ENCODE measurements at places on chromosomes 2 and 18.

GRCh38 chr2:15272942-15273341 is 288.2 kb downstream of the NBAS start:
- DNase-seq, result no peak

DNA sequence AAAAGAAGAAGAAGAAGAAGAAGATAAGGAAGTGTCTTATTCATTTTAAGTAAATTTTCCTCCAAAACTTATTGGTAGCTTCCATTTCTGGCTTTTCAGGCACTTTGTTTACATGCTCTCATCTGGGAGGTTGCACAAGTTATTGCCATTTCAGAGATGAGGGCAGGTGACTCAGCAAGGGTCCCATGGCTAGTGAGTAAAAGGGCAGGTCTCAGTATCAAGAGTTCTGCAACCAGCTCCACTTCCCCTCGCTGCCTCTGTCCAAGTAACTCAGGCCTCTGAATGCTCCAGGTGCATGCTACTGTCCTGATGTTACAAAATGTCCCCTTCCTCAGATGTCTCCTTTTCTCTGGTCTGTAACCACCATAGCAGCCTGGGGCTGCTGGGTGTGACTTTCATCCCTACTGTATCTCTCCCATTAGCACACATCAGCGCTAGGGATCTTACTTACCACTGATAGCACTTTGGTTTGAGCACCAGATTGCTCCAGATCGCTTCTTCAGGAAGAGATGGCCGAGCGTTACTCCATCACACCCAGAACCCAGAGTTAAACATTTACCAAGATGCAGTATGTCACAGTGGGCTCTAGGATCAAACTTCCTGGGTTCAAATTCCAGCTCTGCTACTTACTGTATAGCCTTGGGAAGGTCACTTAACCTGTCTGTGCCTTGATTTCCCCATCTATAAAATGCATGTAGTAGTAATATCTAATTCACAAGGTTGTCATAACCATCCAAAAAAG is 57.4 kb upstream of the LAPTM4A start:
- DNase-seq, result no peak

- DNase-seq, result no peak
Observed at GRCh38 chr2:127927384-127927783, 41.6 kb upstream of the AMMECR1L start.

DNA sequence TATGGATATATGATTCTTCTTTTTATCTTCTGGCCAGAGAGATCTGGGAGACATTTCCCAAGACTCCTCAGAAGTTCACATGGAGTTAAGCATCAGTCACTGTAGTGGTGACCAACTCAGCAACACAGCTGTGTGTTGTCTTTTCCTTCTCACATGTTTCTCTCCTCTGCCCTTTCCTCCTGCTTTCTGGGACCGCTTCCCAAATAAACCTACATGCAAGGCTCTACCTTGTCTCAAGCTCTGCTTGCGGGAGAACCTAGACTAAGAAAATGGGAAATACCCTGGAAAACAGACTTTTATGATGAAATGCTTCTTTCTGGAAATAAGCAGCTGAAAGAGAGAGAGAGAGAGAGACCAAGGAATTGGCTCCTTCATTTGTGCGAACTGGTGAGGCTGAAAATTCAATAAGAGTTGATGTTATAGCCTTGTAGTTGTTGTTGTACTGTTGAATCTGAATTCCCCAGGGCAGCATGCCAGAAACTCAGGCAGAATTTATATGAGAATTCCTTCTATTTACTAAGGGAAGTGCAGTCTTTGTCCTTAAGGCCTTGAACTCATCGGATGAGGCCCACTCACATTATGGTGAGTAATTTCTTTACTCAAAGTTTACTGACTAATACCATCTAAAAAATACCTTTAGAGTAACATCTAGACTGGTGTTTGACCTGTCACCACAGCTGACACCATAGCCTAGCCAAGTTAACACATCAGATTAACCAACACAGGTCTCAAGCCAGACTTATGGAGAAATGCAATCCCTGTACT is 22.7 kb upstream of the DSC1 start:
- peak; percentile 38 for DNase-seq

GRCh38 chr2:157874997-157875640 is 1.0 kb downstream of the ACVR1 start:
- DNase-seq, result peak; percentile 7

- peak; percentile 92 for DNase-seq
Observed at GRCh38 chr2:177169810-177170514, 42.6 kb upstream of the HNRNPA3 start.

DNA sequence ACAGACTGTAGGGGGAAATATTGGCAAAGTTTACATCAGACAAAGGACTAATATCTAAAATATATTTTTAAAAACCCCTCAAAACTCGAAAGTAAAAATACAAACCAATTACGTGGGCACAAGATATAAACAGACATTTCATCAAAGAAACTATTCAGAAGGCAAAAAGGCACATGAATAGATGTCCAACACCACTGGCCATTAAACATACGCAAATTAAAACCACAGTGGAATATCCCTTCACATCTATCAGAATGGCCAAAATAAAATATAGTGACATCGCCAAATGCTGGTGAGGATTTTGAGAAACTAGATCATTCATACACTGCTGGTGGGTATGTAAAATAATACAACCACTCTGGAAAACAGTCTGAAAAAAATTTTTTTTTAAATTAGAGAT is 30.6 kb upstream of the PAPOLG start:
- DNase-seq, result no peak

- DNase-seq, result no peak
Observed at GRCh38 chr18:28284132-28284531, 107.2 kb upstream of the CDH2 start.

- DNase-seq, result no peak
Observed at GRCh38 chr18:25332002-25332401, 20.0 kb downstream of the ZNF521 start.

GRCh38 chr2:232330068-232330999 is 48.2 kb upstream of the ALPP start:
- peak; percentile 46 for DNase-seq

GRCh38 chr2:105005181-105005951 is 32.5 kb upstream of the MRPS9 start:
- peak; percentile 50 for DNase-seq

- DNase-seq, result no peak
Observed at GRCh38 chr2:69097891-69098655, 85.1 kb downstream of the ANTXR1 start.

- no peak for DNase-seq
Observed at GRCh38 chr2:205902041-205902899, 183.7 kb downstream of the INO80D start.

- DNase-seq, result no peak
Observed at GRCh38 chr2:42172020-42172419, 2.9 kb downstream of the EML4 start.

DNA sequence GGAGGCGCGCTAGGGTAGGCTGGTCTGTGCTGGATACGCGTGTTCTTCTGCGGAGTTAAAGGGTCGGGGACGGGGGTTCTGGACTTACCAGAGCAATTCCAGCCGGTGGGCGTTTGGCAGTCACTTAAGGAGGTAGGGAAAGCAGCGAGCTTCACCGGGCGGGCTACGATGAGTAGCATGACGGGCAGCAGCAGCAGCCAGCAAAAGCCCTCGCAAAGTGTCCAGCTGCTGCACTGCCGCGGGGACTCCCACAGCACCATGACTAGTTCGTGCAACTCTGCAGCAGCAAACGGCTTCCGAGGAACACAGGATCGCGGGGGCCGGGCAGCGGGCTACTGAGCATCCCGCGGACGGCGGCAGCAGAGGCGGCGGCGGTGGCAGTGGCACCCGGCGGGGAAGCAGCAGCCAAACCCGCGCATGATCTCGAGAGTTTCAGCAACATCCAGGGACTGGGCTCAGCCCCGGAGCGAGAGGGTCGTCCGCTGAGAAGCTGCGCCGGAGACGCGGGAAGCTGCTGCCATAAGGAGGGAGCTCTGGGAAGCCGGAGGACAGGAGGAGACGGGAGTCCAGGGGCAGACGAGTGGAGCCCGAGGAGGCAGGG is 368 bp downstream of the TMEFF2 start:
- DNase-seq, result no peak

GRCh38 chr2:159457589-159457988 is 158.8 kb downstream of the BAZ2B start:
- no peak for DNase-seq

- DNase-seq, result peak; percentile 72
Observed at GRCh38 chr2:218387369-218388194, 5.5 kb downstream of the SLC11A1 start.

- DNase-seq, result no peak
Observed at GRCh38 chr2:44692821-44693220, 248.7 kb upstream of the SIX3 start.

DNA sequence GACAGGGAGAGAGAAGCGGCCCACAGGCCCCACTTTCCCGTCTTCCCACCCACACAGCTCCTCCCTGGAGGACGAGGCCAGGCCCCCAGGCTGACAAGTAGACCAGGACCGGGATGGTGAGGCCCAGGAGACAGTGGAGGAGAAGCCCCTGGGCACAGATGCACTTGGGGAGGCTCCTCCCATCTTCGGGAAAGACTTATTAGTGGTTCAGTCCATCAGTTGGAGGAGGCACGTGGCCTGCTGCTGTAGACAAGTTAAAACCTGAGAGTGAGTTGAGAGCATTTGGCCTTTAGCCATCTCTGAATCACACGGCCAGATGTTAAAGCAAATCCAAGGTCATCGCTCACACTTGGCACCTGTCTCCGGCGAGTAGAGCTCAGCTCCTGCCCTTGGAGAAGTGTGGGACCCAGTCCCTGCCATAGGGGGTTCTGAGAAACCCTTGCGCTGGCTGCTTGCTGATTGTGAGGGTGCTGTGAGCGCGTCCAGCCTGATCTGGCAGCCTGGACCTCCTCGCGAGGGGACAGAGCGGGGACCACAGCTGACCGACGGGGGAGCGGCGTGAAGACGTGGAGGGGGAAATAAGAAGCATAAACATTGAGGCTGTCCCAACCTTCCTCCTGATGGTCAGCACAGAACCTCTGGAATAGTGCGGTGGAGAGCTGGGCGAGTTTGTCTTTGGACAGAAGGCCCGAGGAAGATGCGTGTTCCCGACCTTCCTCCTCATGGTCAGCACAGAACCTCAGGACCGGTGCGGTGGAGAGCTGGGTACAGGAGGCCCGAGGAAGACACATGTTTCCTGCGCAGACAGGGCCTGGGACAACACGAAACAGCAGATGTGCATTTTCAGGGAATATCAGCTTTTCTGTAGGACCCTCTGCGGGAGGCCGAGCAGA is 24.7 kb upstream of the ALLC start:
- no peak for DNase-seq

DNA sequence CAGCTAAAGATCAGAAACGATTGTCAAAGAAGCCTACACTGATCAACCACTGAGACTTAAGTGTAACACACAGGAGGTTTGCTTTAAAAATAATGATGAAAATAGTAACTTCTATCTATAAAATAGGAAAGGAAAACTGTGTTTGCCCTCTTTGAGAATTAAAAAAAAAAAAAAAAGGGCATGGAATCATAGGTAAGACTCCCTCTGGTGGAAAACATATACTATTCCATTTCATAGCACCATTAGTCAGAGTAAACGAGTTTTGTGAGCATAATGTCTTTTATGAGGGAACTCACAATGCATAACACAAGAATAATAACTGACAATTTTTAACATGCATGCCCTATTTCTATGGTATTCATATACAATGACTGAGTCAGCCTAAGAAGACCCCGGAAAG is 36.3 kb downstream of the SLC35F5 start:
- no peak for DNase-seq

- no peak for DNase-seq
Observed at GRCh38 chr2:19560785-19561184, 202.4 kb upstream of the OSR1 start.

DNA sequence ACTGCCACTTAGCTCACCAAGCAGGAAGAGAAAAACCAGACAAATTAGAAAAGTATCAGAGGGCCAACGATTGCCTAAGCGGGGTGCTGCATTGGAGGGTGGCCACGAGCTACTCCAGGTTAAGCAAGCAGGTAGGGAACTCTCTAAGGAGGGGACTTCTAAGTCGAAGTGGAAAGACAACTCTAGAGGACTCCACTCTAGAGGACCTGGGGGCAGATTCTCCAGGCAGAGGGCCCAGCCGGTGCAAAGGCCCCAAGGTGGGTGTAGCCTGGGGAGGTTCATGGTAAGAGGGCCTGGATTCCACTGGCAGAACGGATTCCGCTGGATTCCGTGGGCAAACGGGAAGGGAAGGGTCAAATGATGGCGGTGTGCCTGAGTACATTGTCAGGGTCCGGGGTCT is 12.7 kb downstream of the FBLN7 start:
- no peak for DNase-seq

GRCh38 chr2:37325625-37326071 is 1.0 kb upstream of the PRKD3 start:
- no peak for DNase-seq

- no peak for DNase-seq
Observed at GRCh38 chr2:135585586-135585985, 54.3 kb downstream of the R3HDM1 start.

DNA sequence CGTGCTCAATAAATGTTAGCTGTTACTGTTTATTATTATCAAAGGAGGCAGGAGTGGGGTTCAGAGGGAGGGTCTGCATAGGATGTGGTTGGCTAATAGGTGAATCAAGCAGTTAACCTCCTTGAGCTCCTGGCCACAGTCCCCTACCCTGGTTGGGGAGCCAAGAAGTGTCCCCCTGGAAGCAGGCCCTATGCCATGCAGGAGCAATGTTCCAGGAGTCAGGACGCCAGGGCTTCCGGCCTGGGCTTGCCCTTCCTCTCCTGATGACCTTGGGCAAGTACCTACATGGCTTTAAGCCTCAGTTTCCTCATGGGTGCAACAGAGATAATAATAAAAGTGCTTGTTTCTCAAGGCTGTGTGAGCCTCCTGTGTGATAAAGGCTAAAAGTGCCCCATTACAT is 84.9 kb downstream of the DYSF start:
- DNase-seq, result no peak

GRCh38 chr18:58057291-58057965 is 13.4 kb downstream of the NEDD4L start:
- DNase-seq, result no peak

DNA sequence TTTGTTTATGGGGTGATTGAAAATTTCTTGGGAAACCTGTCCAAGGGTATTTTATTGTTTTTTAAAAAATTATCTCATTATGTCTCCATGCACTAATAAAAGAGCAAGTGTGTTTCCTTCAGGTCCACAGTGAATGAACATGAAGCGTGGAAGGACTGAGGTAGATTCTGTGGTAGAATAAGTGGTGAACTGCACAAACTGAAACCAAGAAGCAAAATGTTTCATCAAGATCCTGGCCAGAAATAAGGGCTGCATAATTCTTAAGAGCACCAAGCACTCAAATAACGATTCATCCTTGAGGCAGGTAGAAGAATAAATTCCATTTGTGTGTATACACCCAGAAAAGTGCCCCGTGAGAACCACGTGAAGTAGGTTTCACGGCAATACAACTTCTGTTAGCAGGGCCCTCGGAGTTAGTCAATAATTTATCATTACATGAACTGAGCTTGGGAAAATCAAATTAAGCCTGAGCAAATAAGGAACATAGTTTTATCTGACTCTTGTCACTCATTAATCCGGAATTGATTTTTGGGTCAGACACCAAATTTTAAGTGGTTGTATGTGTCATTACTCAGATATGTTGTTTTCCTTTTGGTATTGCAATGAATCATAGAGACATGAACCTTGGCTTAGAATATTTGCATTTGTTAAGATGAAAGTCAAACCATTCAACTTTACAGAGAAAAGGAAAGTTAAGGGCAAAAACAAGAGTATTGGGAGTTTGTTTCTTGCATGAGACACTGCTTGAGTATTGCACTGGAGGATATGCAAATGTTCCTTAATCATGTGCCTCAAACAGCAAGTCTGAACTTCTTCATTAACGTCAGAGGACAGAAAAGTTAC is 472.6 kb upstream of the NETO1 start:
- peak; percentile 93 for DNase-seq

Data from PC-9 (cell line).